Right ventricle myocardium superior (tissue), 1 donor: ENCODE measurements at places on chromosomes 3 and 15. TPM values are rescaled to one million over a fixed set of nuclear protein-coding genes. Genes with fewer than 3 reads are reported as not detected.

Gene MB21D2
- 1.7 TPM for total RNA-seq

Gene PPP1R14D
- not detected for total RNA-seq

Gene CCR1
- total RNA-seq, result 2.7 TPM

Gene CEP152
- 1.3 TPM for total RNA-seq

Gene MCF2L2
- 0.51 TPM for total RNA-seq

Gene IL12A
- total RNA-seq, result 0.91 TPM

Gene LIPH
- total RNA-seq, result 0.43 TPM

Gene ZNF639
- total RNA-seq, result 31.1 TPM
